ENCODE measurements at places on chromosomes 7 and 10.

- DNase-seq: no peak
Measured at GRCh38 chr7:45224832-45225231, 67.2 kb downstream of the RAMP3 start.

DNA sequence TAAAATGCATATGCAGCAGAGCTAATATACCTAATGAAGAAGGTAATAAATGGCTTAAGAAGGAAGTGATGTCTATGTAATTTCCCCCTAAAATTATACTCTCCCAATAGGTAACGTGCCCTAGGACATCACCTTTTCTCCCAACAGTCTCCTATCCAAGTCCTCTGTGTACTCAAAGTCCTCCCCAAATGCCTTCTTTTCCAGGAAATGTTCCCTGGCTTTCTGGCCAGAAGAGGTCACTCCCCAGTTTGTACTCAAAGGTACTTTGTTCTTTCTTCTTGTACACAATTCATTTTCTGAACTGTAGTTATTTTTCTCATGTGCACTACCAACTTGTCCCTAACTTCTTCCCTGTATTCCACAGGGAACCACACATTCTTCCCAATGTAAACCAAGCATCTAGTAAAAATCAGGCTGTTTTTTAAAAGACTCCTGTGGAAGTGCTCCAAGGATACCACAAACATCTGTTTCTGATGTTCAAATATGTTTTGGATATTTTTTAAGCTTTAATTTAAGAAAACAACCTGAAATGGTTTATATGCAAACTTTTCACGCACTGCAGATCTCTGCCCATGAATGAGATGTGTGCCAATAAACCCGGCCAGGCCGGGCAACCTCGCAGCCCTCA is 262.3 kb upstream of the KLF14 start:
- no peak for DNase-seq

GRCh38 chr10:80491251-80492102 is 37.4 kb downstream of the TSPAN14 start:
- DNase-seq: no peak

DNA sequence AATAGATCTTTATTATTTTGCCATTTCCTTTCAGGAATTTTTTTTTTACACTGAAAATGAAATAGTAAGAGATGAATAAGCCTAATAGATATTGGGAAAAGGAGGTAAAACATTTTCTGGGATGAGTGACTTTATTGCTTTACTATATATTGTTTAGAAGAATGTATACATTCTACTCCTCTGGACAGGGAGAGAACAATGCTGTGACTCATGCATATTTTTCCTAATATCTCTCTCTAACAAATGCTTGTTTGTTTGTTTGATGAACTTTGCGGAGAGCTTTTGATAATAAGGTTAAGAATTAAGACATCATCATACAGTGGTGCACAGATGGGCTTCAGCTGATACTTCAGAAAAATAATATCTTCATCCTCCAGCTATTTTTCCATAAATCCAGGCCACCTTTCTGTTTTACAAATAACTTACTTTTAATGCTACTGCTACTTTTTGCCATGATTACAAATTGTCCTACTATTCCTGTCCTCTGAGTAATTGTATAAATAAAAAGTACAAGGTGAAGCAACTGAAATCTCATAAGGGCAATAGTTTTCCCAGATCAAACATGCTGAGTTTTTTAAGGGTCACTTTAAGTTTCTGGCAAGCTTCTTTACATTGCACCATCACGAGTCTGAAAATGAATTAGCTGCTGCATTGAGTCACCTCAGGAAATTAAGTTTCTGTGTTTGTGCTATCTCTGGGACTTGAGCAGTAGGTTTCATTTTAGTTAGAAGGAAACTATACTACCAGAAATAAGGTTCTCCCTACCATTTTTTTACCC is 207.3 kb upstream of the POT1 start:
- no peak for DNase-seq

Data from stimulated activated CD8-positive, alpha-beta memory T cell treated with anti-CD3 and anti-CD28 coated beads, Interleukin-7, amount 100 ng/mL, for 1 hour (primary cell).